ENCODE measurements at places on chromosomes 2 and 18. TPM values are rescaled to one million over a fixed set of nuclear protein-coding genes. Genes with fewer than 3 reads are reported as not detected.

DNA sequence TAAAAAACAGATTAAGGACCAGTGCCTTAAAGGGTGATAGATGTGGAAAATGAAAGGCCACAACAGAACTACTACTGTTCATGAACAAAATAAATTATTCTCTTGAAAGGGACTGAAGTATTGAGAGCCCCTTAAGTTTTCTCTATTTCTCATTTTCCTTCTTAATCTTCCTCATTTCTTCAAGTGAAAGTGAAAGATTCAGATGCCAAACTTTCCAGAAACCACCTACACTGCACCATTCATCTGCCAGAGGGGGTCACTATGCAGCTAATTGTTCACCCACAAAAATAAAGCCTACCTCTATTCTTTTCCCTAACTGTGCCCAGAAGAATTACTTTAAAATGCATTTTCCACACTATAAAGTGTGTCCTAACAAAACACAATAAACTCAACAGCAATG is 140.1 kb downstream of the NR4A2 start:
- DNase-seq = no peak

- no peak for DNase-seq
Observed at GRCh38 chr2:123596621-123597020, 428.5 kb upstream of the CNTNAP5 start.

DNA sequence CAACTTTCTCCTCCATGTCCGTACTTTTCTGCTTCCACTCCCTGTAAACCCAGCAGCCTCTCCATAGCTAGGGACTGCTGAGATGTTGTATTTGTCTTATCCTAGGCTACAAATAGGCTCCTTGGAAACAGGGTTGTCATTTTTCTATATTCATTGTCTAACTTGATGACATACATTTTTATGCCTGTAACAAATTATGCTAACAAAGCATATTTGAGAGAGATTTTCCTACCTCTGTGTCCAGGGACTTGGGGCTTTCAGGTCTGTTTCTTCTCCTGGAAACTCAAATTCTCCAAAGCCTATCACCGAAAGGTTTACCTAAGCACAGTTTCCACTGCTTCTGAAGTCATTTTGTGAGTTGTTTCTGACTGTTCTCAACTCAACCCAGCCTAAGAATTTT is 102.7 kb downstream of the UBE2E3 start:
- no peak for DNase-seq

GRCh38 chr2:159609811-159610549 is 6.4 kb downstream of the BAZ2B start:
- no peak for DNase-seq

GRCh38 chr2:42290005-42290404 is 71.0 kb downstream of the COX7A2L start:
- DNase-seq = no peak

DNA sequence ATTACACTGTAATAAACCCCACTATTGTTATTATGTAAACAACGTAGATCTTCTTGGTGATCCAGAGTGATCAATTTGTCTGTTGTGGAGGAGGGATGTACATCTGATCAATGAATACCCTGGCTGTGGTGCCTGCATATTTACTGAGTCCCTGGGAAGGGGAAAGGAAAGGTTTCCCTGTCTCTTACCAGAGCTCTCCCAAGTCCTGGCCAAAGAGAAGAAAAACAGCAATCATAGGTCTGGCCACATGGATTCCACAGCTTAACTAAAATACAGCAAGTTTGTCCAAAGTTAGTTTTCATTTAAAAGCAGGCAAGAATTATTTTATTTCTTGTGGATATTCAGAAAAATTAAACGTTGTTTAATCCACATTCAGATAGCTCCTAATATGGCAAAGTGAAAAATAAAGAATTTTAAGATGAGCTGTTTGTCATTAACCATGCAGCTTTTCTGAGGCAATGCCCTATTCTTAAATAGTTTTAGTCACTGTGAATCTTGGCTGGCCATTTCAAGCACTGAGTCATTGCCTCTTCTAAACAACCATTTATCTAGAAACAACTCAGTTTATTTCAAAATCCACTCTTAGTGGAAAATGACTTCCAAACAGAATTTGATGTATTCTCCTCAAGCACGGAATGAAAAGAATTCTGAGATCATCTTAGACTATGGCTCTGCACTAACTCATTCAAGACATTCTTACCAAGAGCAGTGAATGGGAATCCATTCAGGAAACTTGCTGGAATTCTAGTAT is 1004.4 kb upstream of the CDH2 start:
- no peak for DNase-seq

Gene TMEM169
- 0.25 TPM for total RNA-seq

Gene XIRP2
- 364 TPM for total RNA-seq

Gene GPBAR1
- 1.5 TPM for total RNA-seq

Gene C1QL2
- total RNA-seq = not detected

Data from left ventricle myocardium inferior (tissue), 1 donor.